RWPE2 (cell line): ENCODE measurements at places on chromosomes 12 and 14.

DNA sequence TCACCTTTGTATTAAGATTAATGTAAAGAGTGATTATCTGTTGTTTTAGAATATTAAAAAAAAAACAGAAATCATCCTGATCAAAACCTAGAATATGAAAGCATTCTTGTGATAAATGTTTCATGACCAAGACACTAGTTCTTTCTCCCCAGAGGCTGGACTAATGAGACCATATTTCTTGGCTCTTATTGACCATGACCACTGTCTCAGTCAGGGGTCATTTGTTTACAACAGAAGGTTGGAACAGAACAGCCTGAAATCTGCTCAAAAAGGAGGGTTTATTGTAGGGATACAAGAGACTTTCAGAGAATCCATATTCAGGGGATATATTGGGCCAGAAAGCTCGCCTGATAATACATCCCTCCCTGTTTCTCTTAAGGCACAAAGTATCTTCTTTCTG is 87.7 kb downstream of the TMEM30B start:
- no peak for DNase-seq

GRCh38 chr12:58030566-58031279 is 89.4 kb downstream of the ATP23 start:
- no peak for DNase-seq

GRCh38 chr12:128286970-128287369 is 20.0 kb downstream of the TMEM132C start:
- DNase-seq, result no peak

GRCh38 chr12:51369581-51369980 is 21.6 kb downstream of the GALNT6 start:
- no peak for DNase-seq

DNA sequence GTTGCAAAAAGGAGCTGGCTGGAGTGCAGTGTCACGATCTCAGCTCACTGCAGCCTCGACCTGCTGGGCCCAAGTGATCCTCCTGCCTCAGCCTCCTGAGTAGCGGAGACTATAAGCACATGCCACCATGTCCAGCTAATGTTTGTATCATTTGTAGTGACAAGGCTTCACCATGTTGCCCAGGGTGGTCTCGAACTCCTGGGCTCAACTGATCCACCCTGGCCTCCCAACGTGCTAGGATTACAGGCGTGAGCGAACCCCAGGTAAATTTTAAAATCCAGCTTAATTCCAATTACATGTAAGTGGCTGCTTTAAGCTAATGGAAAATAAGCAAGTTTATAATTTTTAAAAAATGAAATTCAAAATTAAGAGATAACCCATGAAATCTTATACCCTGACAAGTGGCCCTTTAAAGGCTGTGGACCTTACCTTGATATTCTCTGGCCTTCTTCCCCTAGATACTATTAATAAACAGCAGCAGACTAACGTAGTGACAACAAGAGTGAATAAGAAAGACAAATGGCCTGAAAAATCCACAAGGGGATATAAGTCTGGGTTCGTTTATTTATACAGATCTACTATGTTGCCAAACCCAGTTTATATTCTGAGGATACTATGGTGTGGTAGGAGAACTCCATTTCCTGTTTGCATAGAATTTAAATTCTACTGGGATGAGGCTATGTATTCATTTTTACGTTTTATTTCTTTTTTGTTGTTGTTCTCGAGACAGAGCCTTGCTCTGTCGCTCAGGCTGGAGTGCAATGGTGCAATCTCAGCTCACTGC is 25.6 kb upstream of the SLC2A3 start:
- DNase-seq, result no peak

DNA sequence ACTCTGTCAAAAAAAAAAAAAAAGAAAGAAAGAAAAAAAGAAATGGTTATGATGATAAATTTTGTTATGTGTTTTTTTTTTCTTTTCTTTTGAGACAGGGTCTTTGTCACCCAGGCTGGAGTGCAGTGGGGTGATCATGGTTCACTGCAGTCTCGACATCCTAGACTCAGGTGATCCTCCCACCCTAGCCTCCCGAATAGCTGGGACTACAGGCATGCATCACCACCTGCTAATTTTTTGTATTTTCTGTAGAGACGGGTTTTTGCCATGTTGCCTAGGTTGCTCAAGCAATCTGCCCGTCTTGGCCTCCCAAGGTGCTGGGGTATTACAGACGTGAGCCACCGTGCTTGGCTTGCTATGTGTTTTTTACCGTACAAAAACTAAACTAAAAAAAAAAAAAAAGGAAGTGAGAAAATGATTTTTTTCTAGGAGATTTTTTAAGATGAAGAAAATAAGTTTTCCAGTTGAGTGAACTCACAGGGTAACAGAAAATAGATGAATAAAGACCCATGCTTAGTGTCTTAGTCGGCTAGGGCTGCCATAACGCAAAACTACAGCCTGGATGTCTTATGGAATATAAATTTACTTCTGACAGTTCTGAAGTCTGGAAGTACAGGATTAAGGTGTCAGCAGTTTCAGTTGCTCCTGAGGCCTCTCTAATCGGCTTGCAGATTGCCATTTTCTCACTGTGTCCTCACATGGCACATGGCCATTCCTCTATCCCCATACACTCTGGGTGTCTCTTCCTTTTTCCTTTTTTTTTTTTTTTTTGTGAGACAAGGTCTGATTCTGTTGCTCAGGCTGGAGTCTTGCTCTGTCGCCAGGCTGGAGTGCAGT is 13.2 kb upstream of the APOF start:
- no peak for DNase-seq

- DNase-seq, result no peak
Measured at GRCh38 chr12:68953536-68953935, 20.6 kb upstream of the CPM start.

GRCh38 chr12:67534681-67535080 is 113.9 kb upstream of the DYRK2 start:
- DNase-seq, result no peak

DNA sequence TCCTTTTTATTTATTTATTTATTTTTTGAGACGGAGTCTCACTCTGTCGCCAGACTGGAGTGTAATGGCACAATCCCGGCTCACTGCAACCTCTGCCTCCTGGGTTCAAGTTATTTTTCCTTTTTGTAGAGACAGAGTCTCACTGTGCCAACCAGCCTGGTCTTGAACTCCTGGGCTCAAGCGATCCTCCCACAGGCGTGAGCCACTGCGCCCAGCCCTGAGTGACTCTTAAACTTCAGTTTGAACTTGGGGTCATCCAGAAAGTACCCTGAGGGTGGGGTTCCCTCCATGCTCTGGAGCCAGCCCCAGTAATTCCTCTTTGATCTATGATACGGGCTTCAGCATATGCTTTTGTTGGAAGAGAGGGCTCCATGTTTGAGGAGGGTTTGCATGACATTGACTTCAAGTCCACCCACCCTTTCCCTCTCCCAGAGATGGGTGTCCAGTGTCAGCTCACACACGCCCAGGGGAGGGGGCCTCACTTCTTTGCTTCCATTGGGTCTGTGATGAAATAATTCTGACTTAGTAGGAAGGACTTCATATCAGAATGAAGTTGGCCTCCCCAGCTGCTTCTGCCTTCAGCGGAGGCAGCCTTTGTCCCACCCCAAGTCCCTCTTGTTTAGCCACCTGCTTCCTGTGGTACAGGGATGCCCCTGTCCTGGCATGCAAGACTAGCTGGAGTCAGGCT is 11.9 kb downstream of the SDS start:
- no peak for DNase-seq

DNA sequence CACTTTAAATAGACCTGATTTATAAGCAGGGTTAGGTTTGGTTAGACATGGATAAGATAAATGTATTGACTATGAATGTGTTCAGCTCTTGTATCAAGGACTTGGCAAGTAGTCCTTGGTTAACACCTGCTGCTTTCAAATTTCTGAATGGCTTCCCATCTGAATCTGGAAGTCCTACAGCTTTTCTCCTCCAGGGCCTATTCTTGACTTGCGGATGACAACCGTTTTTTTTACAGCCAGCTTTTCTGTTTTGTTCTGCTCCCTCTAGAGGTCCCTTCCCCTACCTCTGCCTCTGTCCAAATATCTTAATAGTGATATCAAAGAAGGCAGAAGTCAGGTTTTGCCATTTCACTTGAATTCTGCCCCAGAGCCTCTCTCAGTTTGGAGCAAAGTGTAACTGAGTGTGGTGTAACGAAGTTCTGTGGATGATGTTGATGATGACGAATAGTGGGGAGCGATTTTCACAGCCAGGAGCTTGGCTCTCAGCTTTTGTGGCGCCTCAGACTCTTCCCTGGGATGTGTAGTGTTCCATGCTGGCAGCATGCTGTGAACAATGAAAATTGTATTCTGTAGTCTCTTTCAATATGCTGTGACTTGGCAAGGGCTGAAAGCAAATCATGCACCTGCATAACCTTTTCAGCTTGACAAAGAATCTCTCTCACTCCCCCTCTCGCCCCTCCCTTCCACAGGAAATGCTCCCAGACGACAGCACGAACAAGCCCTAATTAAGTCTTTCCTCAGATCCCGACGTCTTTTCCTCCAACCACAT is 5.0 kb upstream of the SLC4A8 start:
- no peak for DNase-seq

GRCh38 chr14:83825843-83826242 is 1704.1 kb upstream of the FLRT2 start:
- no peak for DNase-seq

DNA sequence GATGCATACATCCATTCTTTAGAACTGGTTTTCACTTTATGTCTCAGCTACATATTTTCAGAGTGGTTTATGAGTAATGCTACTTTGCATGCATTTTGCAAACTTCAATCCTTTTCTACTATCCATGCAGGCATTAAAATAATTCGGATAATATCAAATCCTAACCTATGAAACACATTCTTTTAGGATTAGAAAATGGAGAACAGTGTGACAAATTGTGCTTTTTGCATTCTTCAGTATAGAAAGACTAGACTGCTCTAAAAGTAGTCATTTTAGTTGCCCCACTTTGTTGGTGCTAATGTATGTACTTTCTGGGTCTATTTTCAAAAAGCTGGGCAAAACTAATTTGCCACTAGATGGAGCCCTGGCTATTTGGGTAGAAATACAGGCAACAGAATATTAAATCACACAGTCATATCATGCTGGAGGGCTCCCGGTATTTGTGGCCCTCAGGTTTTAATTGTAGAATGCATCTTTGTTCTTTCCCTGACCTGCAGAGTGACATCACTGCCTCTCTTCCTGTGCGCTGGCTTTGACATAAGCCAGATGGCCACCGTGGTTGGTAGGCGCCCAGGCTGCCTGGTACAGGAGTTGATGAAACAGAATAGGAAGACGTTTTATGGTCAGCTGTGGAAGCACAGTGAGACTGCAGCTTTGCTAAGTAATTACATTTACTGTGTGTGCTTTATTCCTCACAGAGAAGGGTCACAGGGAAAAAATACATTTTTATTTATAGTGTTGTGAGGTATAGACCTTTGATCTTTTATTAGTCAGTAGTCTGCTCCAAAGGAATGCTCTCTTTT is 28.1 kb downstream of the MSRB3 start:
- no peak for DNase-seq

DNA sequence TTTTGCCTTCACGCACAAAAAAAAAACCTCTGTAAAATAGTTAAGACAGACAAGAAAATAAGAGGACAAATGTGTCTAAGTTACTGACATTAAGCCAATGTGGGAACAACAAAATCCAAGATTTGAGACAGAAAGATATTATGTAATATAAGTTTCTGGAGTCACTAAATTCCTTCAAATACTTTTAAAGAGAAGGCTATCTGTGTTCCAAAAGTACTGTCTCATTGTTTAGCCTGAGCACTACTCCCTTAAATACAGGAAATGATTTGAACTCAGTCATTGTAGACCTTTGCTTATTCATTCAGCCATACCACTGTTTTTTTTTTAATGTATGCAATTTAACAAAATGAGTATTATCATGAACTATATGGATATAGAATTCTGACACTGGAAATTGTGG is 82.7 kb upstream of the KITLG start:
- no peak for DNase-seq

GRCh38 chr14:20413744-20414082 is 412 bp upstream of the TEP1 start:
- DNase-seq, result no peak

DNA sequence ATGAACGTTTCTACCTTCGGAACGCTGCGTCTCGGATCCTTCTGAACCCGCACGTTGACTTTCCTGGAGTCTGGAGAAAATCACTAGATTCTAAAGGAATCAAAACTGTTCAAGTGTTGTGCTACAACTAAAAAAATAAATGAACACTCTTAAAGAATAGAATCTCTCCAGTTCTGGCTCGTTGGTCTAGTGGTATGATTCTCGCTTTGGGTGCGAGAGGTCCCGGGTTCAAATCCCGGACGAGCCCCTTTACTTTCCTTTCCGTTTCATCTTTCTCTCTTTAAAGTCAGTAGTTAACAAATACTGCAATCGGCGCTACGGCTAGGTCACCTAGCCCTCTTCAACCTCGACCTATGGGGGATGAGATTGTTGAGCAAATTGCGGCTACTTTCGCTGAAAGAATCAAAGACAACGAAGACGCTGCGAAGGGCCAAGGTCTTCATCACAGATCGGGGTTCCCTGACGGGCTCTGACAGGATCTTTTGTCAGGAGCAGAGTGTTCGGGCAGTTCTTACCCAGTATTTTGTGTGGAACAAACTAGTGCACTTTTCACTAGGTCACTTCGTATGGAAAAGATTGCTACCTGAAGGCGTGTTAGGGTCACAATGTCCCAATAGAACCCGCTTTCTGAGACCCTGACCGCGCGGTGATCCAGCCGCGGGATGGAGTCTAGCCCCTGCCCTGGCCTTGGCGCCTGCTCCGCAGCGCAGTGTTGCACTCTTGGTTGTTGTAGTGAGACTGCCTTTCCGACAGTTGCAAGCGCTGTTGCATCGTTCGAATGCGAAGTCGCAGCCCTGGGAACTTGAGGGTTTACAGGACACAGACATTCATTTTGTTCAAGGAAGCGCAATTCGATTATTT is 8.4 kb downstream of the OR6S1 start:
- no peak for DNase-seq

- no peak for DNase-seq
Measured at GRCh38 chr14:89454996-89455395, 38.0 kb upstream of the FOXN3 start.

DNA sequence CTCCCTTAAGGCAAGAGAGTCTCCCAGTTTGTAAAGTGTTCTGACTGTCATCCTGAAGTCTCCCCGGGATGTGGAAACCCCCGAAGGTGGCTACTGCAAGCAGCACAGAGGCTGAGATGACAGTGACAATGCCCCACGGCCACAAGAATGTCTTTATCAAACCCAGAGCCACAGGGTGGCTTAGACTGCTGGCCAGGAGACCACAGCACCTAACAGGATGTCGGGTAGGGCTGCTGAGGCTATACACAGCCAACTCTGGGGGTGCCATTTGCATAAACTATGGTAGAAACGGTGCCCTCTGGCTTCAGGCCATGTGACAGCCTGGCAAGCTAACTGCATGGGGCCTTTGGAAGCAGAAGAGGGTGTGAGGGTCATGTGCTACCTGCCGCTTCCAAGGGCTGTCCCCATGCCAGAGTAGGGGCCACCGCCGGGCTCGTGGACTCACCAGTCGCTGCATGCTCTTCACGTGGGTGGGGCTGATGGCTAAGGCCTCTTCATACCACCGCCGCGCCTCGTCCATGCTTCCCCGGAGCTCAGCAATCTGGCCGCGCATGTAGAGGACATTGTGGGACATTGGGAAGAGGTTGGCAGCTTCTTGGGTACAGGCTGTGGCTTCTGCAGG is 180.9 kb downstream of the CALM1 start:
- no peak for DNase-seq

- DNase-seq, result no peak
Measured at GRCh38 chr14:33650430-33650829, 300.4 kb downstream of the EGLN3 start.
